ENCODE measurements at places on chromosomes 3 and 15.

GRCh38 chr3:27165321-27165721 is 203.9 kb downstream of the NEK10 start:
- DNase-seq, result no peak

GRCh38 chr15:101111570-101112262 is 140.1 kb downstream of the CHSY1 start:
- no peak for DNase-seq

DNA sequence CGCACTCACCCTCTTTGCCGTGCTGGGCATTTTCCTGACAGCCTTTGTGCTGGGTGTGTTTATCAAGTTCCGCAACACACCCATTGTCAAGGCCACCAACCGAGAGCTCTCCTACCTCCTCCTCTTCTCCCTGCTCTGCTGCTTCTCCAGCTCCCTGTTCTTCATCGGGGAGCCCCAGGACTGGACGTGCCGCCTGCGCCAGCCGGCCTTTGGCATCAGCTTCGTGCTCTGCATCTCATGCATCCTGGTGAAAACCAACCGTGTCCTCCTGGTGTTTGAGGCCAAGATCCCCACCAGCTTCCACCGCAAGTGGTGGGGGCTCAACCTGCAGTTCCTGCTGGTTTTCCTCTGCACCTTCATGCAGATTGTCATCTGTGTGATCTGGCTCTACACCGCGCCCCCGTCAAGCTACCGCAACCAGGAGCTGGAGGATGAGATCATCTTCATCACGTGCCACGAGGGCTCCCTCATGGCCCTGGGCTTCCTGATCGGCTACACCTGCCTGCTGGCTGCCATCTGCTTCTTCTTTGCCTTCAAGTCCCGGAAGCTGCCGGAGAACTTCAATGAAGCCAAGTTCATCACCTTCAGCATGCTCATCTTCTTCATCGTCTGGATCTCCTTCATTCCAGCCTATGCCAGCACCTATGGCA is 41.1 kb upstream of the CSTA start:
- DNase-seq, result no peak

DNA sequence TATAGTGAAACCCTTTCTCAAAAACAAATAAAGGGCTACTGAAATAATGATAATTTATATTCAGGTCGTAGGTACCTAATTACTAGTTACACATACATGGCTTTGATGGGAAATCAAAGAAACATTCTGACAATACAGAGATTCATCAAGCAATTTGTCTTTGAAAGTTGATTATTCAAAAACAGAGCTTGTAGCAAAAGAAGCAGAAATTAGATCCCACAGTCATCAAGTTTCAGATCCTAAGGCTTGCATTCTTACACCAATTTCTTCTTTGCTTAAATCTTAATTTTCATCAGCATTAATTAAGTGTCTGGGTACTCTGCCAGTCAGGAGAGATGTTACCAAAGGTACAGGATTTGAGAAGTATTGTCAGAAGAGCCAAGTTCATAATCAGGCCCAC is 1.5 kb upstream of the HEXA start:
- DNase-seq, result no peak

GRCh38 chr15:86101818-86102217 is 22.1 kb downstream of the AGBL1 start:
- no peak for DNase-seq

DNA sequence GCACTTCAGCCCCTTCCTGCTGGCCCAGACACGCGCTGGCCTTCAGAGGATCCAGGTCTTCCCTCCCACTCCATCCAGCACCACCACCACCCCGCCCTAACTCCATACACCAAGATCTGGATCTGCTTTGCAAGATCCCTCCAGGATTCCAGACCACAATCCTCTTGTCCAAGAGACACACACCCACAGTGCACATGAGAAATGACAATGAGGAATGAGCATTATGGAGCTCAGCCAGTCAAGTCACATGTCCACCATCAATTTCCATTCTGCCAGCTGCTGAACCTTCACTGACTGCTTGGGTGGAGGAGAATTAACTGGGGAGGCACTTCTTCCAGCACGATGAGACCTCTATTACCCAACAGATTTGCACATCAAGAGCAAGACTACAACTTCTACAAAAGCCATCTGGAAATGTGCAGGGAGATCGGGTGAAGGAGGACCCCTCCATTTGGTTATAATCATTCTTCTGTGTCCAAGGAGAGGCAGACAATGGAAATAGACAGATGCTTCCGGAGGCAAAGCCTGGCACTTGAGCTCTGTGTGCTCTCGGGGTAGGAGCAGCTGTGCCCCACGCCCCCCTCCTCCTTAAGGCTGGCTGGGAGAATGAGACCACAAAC is 12.3 kb upstream of the SPATA12 start:
- peak; percentile 24 for DNase-seq

DNA sequence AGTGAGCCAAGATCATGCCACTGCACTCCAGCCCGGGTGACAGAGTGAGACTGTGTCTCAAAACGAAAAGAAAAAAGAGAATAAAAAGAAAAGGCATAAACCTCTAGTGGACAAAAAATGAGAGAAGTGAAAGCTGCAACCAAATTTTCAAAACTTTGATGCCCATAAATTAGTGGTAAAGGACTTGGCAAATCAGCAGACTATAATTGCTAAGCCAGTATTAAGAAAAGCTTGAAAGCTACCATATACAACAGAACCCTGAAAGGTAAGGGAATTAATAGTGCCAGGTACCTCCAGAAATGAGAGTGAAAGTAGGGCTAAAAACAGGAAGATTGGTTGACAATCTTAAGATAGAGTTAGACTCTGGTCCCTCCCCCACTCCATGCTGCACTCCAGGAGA is 32.9 kb upstream of the SLC22A13 start:
- DNase-seq, result no peak

DNA sequence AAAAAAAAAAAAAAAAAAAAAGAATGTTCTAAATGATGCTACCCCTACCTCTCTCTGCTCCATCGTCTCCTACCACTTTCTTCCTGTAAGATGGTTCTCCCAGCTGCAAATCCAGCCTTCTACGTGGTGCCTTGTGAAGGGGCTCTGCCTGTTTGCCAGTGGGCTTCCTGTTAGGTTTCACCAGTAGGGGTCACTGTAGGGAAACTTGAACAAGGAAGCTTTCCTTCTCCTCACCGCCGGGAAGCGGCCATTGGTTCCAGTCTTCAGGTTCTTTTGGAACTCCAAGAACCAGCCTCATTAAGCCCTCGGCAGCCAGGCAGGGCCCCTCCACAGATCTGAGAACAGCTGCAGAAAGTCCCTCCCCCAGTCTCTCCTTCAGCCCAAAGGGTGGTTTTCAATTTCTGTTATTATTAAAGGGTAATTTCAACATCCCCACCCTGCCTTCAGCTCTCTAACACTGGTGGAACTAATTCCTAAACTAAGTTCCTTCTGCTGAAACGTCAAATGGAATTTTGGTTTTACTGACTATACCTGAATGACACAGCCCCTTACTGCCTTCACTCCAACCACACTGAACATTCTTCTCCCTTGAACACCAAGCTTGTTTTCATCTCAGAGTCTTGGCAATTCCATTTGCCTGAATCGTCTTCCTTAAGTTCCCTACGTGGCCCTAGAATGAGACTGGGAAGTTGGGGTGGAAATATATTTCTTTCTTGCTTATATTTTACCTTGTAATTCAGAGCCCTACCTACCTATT is 13.5 kb downstream of the MCCC1 start:
- no peak for DNase-seq

DNA sequence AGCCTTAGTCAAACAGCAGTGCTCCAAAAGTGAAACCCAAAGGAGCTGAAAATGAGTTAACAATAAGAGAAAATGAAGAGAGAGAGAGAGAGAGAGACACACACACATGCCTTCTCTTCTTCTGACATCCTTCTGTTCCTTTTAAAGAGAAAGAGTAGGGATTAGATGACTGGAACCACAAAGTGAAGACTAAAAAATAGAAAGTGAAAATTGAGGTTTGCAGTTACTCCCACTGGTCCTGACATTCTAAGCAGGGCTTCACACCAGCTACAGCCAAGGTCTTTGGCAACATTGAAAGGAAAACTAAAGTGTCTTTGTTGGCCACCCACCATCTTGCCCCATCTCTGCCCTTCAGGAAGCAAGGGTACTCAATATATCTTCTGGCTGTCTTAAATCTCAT is 59.2 kb downstream of the USP50 start:
- no peak for DNase-seq

GRCh38 chr3:157265931-157266330 is 106.0 kb upstream of the CCNL1 start:
- DNase-seq, result no peak

GRCh38 chr3:36965440-36965839 is 20.6 kb upstream of the TRANK1 start:
- no peak for DNase-seq

GRCh38 chr3:160450846-160451245 is 1.3 kb upstream of the TRIM59 start:
- DNase-seq, result no peak

DNA sequence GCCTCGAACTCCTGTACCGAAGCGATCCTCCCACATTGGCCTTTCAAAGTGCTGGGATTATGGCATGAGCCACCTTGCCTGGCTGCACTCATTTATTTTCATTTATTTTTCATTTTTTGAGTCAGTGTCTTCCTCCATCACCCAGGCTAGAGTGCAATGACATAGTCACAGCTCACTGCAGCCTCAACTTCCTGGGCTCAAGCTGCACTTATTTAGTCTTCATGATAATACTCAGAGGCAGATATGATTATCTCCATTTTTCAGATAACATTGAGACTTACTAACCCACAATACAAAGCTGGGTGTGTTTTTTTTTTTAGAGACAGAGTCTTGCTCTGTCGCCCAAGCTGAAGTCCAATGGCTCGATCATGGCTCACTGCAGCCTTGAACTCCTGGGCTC is 10.0 kb downstream of the PRKCI start:
- DNase-seq, result no peak

DNA sequence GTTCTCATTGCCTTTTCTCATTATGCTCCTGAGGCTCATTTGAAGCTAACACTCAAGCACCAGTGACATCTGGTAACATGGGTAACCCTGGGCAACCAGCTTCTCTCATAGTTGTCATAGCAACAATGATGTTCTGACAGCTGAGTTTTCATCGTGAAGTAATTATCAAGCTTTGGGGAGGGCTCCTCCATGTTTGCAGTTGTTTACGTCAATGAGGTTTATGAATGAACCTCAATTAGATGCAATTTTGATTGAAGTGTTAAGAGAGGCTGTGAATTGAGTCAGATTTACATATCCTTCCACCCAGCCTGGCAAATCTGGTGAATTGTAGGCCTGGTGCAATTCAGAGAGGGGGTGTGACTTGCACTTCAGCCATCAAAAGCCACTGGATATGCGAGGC is 119.3 kb upstream of the CHD2 start:
- no peak for DNase-seq

DNA sequence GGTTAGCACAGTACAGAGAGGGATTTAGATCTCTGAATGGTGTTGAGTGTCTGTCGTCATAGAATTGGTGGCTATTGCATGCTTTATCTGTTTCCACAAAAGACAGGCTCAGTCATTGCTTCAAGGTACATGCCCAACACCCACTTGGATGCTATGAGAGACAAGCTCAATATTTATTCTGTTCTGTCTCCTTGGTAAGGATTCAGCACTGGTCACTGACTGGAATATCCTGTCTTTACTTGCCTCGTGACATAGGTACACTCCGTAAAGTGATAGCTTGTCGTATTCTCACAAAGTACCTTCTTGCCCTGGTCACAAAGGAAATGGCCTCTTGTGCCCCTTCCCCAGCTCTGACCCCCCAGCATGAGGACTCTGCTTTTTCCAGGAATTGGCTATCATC is 72.8 kb upstream of the CTNNB1 start:
- no peak for DNase-seq

DNA sequence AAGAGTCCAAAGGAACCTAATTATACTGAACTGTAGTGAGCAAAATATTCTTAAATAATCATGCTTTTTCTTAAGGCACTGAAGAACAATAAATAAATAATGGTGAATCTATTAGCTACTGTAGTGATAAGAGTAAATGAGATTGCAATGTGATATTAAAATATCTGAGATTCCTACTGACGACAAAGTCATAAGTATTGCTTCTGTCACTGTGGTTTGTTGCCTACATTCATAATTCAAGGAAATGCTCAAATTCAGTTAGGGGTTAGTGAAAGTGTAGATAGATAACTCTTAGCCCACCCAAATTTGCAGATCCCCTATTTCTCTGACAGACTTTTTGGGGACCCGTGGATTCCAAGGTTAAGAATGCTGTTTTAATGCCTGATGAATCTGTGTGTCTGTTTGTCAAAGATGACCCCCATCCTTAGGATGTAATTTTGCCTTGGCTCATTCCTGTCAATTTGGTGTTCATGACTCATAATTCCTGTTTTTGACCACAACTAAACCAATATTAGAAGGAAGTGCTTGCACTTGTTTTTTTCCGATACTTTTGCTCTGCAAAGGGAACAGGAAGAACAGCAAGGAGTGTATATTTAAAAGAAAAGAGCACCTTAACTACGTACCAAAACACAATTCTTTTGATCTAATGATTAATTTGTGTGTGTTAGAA is 86.7 kb downstream of the MAGI1 start:
- DNase-seq, result no peak

GRCh38 chr3:184872200-184872599 is 60.2 kb downstream of the VPS8 start:
- DNase-seq, result no peak

GRCh38 chr3:152317956-152318355 is 49.2 kb downstream of the MBNL1 start:
- DNase-seq, result no peak

GRCh38 chr3:139647866-139648435 is 29.8 kb downstream of the NMNAT3 start:
- no peak for DNase-seq

GRCh38 chr3:20064796-20065564 is 24.7 kb downstream of the KAT2B start:
- DNase-seq, result no peak

DNA sequence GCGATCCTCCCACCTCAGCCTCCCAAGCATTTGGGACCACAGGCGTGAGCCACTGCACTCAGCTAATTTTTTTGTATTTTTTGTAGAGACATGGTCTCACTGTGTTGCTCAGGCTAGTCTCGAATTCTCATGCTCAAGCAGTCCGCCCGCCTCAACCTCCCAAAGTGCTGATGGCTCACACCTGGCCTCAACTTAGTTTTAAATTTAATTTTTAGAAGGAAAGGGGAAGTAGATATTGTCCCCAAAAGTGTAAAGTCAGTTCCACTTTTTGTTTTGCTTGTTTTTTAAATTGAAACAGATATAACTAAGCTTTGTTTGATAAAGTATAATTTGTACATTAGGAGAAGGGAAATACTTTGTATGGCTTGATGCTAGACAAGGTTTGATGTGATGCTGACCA is 31.3 kb upstream of the NFKBIZ start:
- no peak for DNase-seq

DNA sequence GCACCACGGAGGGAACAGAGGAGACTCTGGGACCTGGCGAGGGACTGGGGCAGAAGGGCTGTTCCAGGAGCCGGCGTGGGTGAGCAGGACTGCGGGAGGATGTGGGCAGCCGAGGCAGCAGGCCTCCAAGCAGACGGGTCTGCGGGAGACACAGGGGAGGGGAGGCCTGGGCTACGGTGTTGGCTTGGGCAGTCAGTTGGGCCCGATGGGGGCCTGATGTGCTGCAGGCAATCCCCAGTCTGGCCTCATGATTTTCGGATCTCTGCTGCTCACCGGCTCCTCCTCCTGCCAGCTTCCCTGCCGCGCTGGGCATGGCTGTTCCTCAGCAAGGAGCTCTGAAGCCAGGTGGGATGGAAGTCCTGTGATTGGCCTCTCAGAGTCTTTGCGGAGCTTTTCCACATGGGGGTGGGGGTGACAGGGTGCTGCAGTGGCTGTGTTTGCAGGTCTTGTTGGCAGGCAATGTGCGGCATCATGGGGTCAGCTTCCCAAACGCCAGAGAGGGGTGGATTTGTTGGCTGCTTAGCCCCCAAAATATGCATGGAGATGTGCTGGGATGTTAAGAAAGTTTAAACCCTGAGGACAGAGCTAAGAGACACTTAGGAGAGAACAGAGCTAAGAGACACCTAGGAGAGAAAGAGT is 19.3 kb downstream of the MINAR1 start:
- no peak for DNase-seq

Data from mucosa of descending colon (tissue), 3 donors.